Metanephros (tissue), 2 donors: ENCODE measurements at places on chromosomes 13 and 19. TPM values are rescaled to one million over a fixed set of nuclear protein-coding genes. Genes with fewer than 3 reads are reported as not detected.

Gene OR7D2
- 0.12 TPM for total RNA-seq

Gene GPR4
- total RNA-seq, result 1.8 TPM

Gene FIZ1
- total RNA-seq, result 9.2 TPM

Gene SIGLEC5
- 0.88 TPM for total RNA-seq

Gene GPI
- total RNA-seq, result 168 TPM
